ENCODE measurements at places on chromosomes 1 and 21. TPM values are rescaled to one million over a fixed set of nuclear protein-coding genes. Genes with fewer than 3 reads are reported as not detected.

NEGR1 gene
- 0.09 TPM for total RNA-seq

ARHGAP30 gene
- total RNA-seq = not detected

MROH9 gene
- not detected for total RNA-seq

SPATA45 gene
- not detected for total RNA-seq

AGMAT gene
- 0.10 TPM for total RNA-seq

AGT gene
- total RNA-seq = not detected

Measured in Caki2 (cell line).